ENCODE measurements at places on chromosomes 13 and 19.
A peak's percentile ranks its signal among the peaks of the same experiment; 100 is the strongest.

GRCh38 chr19:23561341-23561740, 125.7 kb downstream of the ZNF675 start:
- DNase-seq = no peak

- no peak for DNase-seq
Observed at GRCh38 chr19:18057557-18057956, 29.2 kb downstream of the IL12RB1 start.

GRCh38 chr19:31956771-31957392, 388.5 kb upstream of the ZNF507 start:
- no peak for DNase-seq

GRCh38 chr19:10929402-10929794, 787 bp downstream of the TIMM29 start:
- no peak for DNase-seq

DNA sequence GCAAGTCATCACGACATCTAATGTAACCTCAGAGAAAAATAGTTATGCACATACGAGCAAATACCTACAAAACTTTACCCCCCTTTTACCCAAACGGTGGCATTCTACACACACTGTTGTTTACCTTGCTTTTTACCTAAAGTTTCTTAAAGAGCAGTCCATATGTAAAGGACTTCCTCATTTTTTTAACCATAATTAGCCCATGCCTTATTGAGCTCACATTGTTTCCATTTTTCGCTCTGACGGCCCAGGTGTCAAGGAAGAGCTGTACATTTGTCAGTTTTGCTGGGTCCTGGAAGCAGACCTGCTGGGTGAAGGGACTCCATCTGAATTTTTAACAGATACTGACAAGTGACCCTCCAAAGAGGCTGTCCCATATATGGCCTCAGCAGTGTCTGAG, 89.4 kb downstream of the STK24 start:
- DNase-seq = no peak

- DNase-seq = no peak
Observed at GRCh38 chr19:51096473-51097165, 11.6 kb downstream of the CTU1 start.

GRCh38 chr19:48627201-48627864, 8.0 kb downstream of the SPHK2 start:
- no peak for DNase-seq

GRCh38 chr19:28039677-28040381, 1173.1 kb downstream of the UQCRFS1 start:
- DNase-seq = no peak

- DNase-seq = no peak
Observed at GRCh38 chr19:5621311-5621944, 1.1 kb downstream of the SAFB2 start.

DNA sequence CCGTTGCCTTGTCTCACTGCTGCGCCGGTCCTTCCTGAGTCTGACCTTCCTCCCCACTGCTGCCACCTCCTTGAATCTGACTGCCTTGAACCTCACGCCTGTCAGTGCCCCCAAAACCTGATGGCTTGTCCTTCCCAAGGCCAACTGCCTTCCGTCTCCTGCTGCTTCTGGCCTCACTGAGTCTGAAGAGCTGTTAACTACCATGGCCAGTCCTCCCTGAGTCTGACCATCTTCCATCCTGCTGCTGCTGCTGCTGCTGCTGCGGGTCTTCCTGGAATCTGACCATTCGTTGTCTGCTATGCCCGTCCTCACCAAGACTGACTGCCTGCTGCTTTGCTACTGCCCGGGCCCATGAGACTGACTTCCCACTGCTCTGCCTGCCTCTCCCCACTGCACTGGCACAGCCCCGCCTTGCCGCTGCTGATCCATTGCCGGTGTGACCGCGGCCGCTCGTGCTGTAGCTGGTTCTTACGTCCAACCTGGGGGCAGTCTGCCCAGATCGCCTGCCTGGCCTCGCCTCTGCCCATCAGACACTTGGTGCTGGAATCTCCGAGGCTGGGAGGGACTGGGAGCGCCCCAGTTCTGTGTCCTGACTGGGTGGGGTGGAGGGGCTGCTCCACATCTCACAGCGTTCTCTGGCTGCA, 2.9 kb upstream of the RCN3 start:
- DNase-seq = no peak

GRCh38 chr19:54439174-54439851, 9.7 kb upstream of the LENG8 start:
- DNase-seq = no peak

GRCh38 chr13:61728471-61728870, 312.8 kb upstream of the PCDH20 start:
- DNase-seq = no peak

DNA sequence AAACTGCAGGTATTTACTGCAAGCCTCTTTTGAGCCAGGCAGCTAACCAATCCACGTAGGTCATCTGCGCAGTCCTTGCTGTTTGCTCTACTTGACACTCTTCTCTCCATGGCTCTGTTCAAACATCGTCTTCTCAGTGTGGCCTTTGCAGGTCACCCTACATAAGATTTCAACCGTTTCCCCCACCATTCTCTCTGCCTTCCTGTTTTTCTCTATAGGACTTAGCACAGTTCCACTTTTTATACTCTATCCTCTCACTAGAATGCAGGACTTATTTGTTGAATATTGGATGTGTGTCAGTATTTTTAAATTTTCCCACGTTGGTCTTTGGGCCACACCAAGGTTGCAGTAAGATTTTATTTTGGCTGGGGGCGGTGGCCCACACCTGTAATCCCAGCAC, 1.7 kb upstream of the FBXW9 start:
- no peak for DNase-seq

DNA sequence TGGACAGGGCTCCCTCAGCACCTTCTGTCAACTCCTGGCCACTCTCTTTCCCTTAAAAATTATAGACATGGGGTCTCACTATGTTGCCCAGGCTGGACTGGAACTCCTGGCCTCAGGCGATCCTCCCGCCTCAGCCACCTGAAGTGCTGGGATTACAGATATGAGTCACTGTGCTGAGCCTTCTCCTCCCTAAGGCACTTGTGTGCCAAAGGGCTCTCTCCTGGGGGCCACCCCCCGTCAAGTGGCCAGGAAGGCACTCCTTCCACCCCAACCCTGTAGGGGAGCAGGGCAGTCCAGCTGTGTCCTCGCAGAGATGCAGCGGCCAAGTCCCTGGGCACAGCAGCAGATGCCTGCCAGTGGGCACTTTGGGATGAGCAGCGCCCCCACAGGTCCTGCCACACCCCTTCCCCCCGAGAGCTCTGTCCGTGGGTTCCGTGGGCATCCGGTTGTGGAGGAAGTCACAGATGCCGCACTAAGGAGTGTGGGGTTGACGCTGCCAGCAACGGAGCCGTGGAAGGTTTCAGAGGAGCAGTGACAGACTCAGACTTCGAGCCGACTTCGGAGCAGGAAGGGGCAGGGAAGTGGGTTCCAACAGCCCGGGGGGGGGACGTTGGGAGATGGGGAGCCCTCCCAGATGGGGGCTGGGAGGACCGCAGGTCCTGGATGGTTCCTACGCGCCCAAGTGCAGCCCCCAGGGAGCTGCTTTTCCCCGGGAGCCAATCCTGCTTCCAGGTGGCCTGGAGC, 3.3 kb upstream of the UQCR11 start:
- no peak for DNase-seq

DNA sequence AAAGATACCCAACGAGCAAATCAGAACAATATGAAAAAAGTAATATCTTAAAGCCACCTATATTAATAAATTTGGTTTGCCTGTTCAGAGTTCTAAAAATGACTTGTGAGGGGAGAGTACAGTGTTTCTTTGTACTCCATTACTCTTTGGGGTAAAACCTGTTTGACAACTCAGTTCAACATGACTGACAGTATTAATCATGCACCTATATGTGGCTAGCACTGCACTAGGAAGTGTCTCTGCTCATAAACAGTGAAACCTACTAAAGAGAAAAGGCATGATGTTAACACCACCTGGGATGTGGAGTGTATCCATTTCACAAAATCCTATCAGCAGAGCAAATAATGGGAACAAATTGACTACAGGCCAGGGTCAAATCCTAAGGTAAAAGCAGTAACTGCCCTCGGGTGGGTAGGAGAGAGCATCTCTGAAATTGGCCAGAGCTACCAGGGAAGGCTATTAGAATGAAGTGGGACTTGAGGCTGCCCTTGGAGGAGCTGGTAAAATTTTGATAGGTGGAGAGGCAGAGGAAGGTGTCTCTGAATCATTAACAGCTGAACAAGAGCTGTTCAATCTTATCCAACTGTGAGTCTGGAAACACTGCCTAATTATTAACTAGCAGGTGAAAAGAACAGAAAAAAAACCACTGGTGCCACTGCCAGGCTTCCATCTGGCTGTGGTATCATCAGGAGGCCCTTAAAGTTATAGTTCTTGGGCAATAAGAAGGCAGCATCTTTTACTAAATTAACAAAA, 365.1 kb downstream of the DNAJC15 start:
- DNase-seq = no peak

DNA sequence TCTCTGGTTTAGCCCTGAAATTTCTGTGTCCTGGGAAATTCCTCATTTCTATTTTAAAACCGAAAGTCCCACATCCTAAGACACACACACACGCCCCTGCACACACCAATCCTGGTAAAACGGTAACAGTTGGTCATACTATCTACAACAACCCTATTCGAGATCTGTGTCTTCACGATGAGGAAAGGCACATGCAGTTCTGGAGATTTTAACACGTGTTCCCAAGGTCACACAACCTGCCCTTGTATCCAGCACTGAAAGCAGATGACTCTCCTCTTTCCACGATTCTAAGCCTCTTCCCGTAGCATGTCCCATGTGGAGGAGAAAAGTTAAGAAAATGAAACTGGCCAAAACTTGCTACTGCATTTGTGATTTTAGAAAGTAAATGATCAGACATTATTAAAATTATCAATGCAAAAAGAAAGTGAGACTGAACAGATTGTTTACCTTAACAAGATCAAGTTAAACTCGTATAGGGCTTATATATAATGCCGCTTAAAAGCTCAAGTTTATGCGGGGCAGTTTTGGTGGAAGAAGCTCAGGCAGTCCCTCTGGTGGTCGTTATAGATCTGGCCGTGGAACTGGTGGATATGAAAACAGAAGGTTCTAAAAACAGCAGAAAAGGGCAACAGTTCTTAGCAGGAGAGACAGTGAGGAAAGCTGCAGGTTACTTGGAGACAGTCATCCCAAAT, 32.7 kb downstream of the VSTM1 start:
- DNase-seq = no peak

- DNase-seq = no peak
Observed at GRCh38 chr19:40596608-40597328, 4.4 kb upstream of the LTBP4 start.

DNA sequence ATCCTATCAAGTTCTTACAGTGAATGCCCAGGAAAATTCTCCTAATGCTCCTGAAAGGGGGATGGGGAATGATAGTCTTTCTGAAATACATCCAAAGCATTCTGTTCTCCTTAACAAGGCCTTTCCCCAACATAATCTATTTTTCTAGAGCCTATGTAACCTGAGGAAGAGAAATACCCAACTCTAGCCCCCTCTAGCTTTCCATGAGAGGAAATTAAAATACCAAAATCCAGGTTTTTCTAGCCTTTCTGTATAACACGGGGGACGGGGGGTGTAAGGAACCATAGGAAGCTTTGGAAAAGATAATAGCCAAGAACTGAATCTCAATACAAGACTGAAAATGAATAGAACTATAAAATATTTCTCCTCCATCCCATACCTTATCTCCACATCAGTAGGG, 815.9 kb downstream of the SLITRK6 start:
- no peak for DNase-seq

- DNase-seq = no peak
Observed at GRCh38 chr19:16836115-16837034, 7.2 kb downstream of the SIN3B start.

- DNase-seq = peak; percentile 75
Observed at GRCh38 chr19:41308450-41309179, 1.4 kb upstream of the CCDC97 start.

GRCh38 chr13:35474496-35475211, 1.8 kb downstream of the MAB21L1 start:
- DNase-seq = no peak

DNA sequence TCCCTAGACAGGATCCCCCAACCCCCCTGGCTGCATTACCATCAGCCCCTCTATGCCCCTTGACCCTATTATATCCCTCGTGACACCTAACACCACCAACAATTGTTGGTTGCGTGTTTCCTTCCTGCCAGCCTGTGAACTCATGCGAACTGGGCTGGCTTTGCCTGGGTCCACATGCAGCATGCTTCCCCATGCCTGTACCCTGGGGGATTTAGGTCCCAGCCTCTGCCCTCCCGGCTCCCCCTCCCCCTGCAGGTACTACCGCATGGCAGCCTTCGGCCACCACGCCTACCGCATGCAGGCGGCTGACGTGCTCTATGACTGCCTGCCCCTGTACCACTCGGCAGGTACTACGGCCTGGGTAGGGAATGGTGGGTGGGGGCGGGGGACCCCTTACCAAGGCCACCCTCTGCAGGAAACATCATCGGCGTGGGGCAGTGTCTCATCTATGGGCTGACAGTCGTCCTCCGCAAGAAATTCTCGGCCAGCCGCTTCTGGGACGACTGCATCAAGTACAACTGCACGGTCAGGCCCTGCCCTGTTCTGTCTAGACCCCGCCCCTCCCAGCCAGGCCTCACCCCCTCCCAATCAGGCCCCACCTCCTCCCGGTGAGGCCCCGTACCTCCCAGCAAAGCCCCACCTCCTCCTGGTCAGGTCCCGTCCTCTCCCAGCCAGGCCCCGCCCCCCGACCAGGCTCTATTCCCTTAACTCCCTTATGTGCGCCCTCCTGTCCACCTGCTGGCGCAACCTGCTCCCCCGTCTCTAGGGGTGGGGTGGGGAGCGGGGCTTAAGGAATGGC, 18.5 kb downstream of the SLC27A1 start:
- DNase-seq = peak; percentile 72

GRCh38 chr19:46529622-46530451, 34.2 kb upstream of the PNMA8B start:
- peak; percentile 59 for DNase-seq

GRCh38 chr19:45791744-45792469, 738 bp downstream of the DMWD start:
- DNase-seq = no peak

DNA sequence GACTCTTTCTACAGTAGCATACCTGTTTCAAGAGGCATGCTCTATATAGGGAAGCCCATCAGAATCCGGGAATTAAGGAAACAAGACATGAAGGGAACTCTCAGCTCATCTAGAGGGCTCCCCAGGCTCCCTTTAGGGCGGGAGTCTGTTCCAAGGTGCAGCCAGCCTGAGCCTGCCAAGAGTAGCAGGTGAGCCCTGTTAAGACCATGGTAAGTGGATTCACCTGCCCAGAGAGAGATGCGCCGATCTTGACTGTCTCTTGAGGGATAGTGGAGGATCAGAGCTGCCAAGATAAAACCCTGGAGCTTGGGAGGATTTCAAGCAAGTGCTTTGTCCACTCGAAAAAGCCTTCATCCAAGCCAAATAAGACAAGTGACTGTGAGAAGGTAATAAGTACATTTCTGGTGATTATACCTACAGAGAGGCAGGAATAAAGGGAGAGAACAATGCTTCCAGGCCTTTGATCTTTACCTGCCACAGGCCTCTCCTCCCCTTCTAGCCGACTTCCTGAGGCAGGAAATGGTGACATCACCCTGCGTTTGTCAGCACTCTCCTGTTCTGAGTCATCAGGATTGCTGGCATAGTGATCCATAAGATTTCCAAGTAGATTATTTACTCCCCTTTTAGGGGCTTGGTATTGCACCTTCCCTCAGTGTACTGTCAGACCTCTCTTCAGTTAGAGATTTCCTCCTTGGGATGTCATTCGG, 31.5 kb downstream of the KLF5 start:
- no peak for DNase-seq

Data from stimulated activated CD8-positive, alpha-beta memory T cell treated with anti-CD3 and anti-CD28 coated beads, Interleukin-7, amount 100 ng/mL, for 4 hours (primary cell).